ENCODE measurements at places on chromosomes 5 and 9.

GRCh38 chr9:77647267-77648233 is 572 bp downstream of the GNA14 start:
- DNase-seq = no peak

GRCh38 chr5:174589011-174589410 is 135.4 kb upstream of the MSX2 start:
- no peak for DNase-seq

DNA sequence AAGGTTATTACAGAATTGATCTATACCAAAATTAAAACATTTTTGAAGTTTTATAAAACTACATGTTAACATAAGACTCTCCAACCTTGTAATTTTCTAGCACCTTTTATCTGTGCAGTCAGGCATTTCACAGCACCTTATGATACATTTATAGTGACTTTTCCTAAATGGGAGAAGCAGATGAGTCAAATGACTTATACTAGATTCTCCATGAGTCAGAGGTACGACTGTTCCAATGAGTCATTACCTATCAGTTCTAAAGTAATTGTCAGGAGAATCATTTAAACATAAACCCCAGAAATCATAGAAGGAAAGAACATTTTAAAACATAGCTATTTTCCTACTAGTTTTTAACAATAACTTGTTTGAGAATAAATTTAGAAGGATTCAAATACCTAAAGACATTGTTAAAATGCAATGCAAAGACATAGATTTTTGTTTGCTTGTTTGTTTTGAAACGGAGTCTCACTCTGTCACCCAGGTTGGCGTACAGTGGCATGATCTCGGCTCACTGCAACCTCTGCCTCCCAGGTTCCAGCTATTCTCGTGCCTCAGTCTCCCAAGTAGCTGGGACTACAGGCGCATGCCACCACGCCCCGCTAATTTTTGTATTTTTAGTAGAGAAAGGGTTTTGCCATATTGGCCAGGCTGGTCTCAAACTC is 34.7 kb upstream of the DMXL1 start:
- no peak for DNase-seq

GRCh38 chr9:27963836-27964235 is 390.6 kb upstream of the C9orf72 start:
- DNase-seq = no peak

DNA sequence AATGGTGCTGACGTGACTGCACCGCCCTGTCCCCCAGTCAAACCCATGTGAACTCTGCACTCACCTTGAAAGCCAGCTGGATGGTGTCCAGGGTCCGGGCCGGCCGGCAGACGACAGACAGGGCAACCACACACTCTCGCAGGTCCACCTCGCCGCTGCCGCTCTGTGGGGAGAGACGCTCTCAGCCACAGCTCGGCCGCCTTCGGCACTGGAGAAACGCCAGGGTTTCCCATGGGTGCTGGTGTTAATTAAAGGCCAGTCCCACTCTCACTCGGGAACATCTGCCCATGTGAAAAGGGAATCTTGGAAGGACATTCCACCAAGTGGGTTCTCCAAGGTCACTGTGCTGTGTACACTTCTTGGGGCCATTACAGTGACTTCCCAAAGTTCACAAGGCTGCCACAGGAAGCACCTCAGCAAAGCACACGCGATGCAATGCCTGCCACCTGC is 25.5 kb upstream of the SLC6A3 start:
- no peak for DNase-seq

GRCh38 chr9:132957805-132958204 is 13.4 kb upstream of the TSC1 start:
- no peak for DNase-seq

GRCh38 chr5:61970218-61970617 is 335.8 kb upstream of the KIF2A start:
- DNase-seq = no peak

- no peak for DNase-seq
Measured at GRCh38 chr9:136960938-136961275, 8.8 kb downstream of the LCN12 start.

DNA sequence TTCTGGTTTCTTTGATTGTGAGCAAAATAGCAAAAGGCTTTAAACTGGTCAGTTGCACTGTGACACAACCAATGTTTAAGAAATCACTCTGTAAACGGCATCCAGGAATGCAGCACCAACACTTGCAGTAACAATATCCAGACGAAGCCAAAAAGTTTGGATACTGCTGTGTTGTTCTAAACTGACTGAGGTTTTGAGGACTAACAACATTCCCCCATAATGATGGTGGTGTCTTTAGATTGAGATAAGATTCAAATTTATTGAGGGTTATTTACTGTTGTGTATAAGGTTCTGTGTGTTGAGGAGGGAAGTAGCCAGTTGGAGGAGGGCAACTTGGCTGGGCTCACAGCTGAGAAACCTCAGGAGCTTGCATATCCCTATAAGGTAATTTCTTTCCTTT is 353.6 kb downstream of the BNC2 start:
- DNase-seq = no peak
